ENCODE measurements at places on chromosomes 6 and 20. TPM values are rescaled to one million over a fixed set of nuclear protein-coding genes. Genes with fewer than 3 reads are reported as not detected.
A peak's percentile ranks its signal among the peaks of the same experiment; 100 is the strongest.

DNA sequence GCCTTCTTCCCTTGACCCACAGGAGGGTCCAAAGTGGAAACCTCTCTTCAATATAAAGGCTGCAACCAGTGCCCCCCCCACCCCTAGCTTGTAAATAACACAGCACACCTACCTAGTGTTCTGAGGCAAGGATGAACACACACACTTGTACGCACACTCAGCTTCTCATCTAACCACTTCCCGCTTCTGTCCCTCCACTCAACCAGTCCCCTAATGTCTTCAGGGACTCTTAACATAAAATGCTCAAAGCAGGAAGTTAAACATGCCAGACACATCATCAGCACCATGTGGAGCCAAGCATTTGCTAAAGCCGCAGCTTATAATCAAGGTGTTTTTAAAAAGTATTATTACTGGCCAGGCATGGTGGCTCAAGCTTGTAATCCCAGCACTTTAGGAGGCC is 35.3 kb downstream of the FOXQ1 start:
- no peak for DNase-seq

GRCh38 chr6:63676412-63677114 is 41.0 kb downstream of the PHF3 start:
- no peak for DNase-seq

- DNase-seq, result no peak
Observed at GRCh38 chr6:45917439-45917838, 98.2 kb downstream of the CLIC5 start.

- no peak for DNase-seq
Observed at GRCh38 chr6:53731866-53732636, 62.8 kb upstream of the LRRC1 start.

Gene TUBB
- polyA plus RNA-seq, result 47.0 TPM

DNA sequence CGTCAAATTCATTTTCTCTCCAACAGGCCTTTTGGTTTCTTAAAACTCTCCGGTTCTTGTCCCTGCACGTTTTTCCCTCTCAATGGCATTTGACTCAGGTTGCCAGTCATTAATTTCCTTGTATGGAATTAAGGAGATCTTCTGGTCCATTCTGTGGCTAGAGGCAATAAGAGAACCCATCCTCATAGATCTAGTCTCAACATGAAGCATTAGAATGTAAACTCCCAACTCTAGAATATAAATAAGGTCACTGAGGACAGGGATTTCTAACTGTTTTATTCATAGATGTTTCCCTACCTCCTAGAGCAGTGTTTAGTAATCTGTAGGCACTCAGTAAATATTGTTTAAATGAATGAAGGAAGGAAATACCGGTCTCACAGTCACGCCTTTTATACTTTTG is 185.2 kb upstream of the FLRT3 start:
- no peak for DNase-seq

GRCh38 chr6:43743682-43744381 is 26.2 kb upstream of the VEGFA start:
- DNase-seq, result no peak

DNA sequence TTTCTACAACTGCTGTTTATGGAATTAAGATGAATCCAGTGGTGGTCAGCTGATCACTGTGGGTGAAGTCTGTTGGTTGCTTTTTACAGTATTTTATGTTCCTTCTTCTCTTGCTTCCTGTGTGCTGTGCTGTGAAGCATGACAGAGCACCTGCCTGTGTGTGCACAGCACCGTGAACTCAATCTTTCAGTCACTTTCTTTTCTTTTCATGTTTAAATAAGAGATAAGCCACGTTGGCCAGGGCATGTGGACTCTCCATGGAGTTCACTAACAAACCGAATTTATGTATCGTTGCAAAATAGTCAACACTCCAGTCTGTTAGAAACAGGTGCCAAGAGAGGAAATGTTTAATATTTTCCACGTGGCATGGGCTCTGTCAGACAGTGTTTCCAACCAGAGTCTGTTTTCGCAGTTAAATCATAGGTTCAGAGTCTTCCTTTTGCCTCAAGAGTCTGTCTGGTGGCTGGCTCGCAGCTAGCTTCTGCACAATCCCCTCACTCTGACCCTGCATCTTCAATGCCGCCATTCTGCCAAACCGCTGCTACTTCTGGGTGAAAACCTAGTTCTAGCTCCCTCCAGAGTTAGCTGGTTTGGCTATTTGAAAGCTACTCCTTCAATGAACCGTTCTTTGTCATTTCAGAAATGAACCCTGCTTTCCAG is 73.2 kb downstream of the QRSL1 start:
- DNase-seq, result peak; percentile 47

GRCh38 chr6:112683926-112684325 is 336.8 kb downstream of the RFPL4B start:
- DNase-seq, result no peak

DNA sequence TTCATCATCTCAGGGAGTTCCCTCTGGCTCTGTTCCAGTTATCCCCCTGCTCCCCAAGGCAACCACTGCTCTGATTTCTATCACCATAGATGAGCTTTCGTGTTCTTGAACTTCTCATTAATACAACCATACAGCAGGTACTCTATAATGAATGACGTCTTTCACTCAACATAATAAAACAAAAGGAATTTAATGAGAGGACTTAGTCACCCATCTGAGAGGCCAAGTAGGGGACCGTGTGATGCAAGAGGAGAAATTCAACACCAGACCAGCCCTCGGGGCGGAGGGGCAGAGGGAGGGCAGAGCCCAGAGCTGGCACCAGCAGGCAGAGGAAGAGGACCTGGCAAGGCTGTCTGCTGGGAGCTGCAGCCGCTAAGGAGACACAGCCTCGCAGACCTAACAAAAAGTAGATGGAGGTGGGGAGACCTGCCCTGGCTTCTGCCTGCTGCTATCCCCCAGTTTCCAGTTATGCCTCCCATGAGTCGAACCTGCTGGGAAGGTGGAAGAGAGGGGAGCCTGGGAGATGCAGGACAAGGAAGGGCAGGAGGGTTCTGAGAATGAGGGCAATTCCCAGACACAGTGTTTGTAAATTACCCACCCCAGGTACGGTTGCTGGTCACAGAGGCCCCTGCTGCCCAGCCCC is 13.8 kb downstream of the CCN5 start:
- peak; percentile 83 for DNase-seq

DNA sequence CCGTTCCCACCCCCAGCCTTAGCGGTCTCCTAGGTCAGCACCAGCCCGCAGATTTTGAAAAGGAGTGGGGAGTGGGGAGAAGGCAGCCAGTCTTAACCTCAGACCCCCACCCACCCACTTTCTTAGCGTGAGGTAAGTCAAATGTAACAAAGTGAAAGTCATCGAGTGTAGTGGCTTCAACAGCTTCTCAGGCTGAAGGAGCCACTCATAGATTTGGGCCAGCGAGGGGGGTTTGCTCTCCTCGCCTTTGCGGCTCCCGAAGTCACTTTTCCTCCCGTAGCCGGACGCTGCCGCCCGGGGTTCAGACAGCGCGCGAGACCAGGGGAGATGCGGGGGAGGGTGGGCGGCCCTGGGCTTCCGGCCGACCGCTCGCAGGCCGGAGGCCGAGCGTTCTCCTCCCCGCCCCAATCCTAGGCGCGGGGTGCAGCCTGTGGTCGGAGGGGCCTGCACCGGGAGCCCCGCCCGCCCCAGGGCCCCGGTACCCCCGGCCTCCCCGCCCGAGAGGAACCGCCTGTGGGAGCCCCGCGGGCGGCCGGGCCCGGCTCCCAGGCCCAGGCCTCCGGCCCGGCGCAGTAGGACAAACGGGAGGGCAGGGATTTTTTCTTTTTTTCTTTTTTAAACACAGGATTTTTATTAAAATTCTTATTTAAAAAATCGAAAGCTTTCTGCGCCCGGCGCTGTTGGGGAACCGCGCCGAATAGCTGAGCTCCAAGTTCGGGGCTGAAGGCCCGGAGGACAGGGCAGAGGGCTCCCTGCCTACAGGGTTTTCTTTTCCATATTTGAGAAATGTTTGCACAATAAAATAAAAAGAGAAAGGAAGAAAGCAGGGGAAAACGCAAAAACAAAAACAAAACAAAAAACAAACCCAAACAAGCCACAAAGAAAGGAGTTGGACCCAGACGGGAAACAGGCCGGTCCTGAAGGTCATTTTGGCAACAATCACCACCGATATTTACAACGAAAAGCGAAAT is 3.2 kb downstream of the NKX2-2 start:
- no peak for DNase-seq

Gene CAGE1
- not detected for polyA plus RNA-seq

Gene SLC4A11
- 0.27 TPM for polyA plus RNA-seq

- no peak for DNase-seq
Observed at GRCh38 chr20:24892931-24893330, 56.1 kb upstream of the CST7 start.

Gene IL17A
- not detected for polyA plus RNA-seq

Gene CRISP2
- polyA plus RNA-seq, result not detected

DNA sequence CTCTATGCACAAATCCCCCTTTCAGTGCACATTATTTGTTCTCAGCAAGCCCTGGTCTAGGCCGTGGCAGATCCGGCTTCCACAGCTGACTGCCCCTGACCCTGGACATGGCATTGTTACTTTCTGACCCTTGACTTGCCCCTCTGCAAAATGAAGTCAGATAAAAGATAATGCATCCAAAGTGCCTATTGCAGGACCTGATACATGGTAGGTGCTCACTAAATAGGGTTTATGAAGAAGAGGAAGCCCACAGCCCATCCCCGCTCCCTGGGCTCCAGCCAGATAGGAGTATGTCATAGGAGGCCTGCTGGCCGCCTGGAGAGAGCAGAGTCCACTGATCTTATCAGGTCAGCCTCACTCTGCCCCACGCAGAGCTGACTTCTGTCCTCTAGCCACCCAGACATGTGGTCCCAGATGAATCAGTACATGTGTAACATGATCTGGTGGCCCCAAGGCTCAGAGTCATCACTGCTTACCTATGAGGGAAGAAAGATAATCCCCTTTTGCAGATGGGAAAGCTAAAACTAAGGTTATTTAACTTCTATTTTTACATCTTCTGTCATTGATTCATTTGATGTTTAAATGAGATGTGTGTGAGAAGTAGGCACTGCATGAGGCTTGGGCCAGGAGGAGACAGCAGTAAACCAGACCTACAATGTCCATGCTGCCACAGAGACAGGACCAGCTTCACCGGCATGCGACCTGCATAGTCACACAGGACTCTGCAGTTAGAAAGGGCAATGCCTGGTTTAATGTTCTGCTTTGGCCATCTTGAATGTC is 20.4 kb downstream of the MAFB start:
- DNase-seq, result peak; percentile 75

- DNase-seq, result no peak
Observed at GRCh38 chr20:7792150-7792869, 147.9 kb downstream of the HAO1 start.

- no peak for DNase-seq
Observed at GRCh38 chr6:133893946-133894345, 5.0 kb downstream of the TCF21 start.

- no peak for DNase-seq
Observed at GRCh38 chr6:140480852-140481251, 1106.4 kb upstream of the CITED2 start.

GRCh38 chr6:147132889-147133288 is 71.3 kb upstream of the STXBP5 start:
- no peak for DNase-seq

Gene BMP6
- 2.0 TPM for polyA plus RNA-seq

DNA sequence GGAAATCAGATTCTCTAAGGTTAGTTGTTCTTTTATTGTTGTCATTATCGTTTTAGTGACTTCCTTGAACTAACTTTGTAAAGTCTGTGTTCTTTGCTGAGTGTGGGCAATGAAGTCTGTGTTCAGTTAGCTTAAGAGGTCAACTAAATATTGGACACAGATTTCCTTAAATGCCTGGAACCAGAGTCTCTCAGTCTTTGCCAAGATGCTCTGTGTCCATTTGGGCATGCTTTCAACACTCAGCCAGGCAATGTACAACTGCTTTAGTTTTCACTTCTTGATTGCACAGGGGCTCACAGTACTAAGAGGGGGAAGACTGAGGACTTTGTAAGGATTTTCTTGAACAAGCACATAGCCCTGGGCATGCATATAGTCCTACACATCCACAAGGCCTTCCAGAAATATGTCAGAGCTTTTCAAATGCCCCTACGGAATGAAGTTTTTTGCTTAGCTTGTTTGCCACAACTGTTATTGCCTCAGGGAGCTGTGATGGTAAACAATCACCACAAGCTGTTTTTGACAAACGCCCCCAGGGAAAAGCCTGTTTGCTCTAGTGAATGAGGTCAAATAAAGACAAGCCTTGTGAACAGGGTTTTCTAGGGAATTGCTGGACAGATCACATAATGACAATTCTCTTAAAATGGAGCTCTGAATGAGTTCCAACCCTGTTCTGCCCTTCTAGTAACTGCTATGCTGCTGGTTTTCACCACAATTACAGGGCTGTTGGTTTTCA is 82.5 kb downstream of the B3GAT2 start:
- no peak for DNase-seq

Gene CLVS2
- not detected for polyA plus RNA-seq

GRCh38 chr6:151379933-151380847 is 11.2 kb downstream of the ZBTB2 start:
- DNase-seq, result peak; percentile 20

Measured in small intestine (tissue), 16 donors.